ENCODE measurements at places on chromosomes 11 and 22. TPM values are rescaled to one million over a fixed set of nuclear protein-coding genes. Genes with fewer than 3 reads are reported as not detected.

Gene C11orf42
- not detected for total RNA-seq

Gene RIC3
- 11.1 TPM for total RNA-seq

Gene RGL4
- not detected for total RNA-seq

Gene THAP12
- 18.3 TPM for total RNA-seq
